Bone marrow (tissue), 2 donors: ENCODE measurements at places on chromosomes 3 and 15.
A peak's percentile ranks its signal among the peaks of the same experiment; 100 is the strongest.

- no peak for DNase-seq
Measured at GRCh38 chr3:56899078-56899477, 97.3 kb upstream of the ARHGEF3 start.

- peak; percentile 10 for DNase-seq
Measured at GRCh38 chr15:88476635-88477060, 9.1 kb downstream of the MRPS11 start.

- DNase-seq, result no peak
Measured at GRCh38 chr3:39707314-39707909, 102.0 kb upstream of the MYRIP start.

DNA sequence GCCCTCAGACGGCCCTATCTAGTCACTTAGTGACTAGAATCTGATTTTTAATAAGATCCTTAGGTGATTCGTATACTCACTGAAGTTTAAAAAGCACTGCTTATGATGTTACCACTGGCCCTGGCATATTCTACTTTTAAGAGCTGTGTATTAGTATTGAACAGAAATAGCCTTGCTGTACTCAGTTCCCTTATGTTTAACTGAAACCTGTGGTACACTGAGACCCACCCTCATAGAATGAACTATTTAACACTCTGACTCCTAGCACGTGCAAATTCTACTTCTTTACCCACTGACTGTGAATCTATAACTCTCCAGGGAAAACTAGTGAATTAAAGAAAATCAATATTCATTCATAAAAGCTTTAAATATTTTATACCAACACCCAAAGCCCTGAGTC is 108.9 kb downstream of the CCNL1 start:
- DNase-seq, result no peak

- no peak for DNase-seq
Measured at GRCh38 chr3:15585111-15585845, 16.1 kb downstream of the HACL1 start.

DNA sequence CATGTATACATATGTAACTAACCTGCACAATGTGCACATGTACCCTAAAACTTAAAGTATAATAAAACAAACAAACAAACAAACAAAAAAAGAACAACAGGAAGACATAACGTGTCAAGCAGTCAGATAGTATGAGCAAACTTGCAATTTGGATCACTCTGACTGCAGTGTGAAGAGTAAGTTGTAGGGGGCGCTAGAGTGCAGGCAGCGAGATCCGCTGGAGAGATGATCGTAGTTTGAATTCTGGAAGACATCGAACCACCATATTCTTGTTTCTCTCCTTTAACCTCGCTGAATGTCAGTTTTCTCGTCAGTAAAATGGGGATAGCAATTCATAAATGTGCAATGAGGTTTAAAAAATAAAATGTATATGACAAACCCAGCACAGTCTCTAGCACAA is 165.2 kb upstream of the LMCD1 start:
- DNase-seq, result no peak

- no peak for DNase-seq
Measured at GRCh38 chr3:99951701-99952100, 134.0 kb downstream of the CMSS1 start.

DNA sequence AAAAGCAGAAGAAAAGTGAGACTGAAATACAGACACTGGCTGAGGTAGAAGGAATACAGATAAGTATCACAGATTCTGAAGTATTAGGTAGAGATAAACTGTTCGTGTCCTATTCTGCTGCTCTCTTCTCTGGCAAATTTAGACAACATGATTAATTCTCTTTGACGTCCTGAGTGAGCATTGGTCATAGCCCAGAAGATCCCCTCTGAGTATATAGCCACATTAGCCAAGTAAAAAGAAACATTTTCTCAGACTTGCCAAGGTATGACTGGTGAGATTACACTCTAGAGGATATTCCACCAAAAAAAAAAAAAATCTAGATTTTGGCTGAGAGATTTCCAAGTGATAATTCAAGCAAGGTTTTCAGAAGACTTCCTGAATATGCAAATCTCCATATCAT is 111.4 kb upstream of the ALCAM start:
- no peak for DNase-seq
